ENCODE measurements at places on chromosomes 5 and 9.

DNA sequence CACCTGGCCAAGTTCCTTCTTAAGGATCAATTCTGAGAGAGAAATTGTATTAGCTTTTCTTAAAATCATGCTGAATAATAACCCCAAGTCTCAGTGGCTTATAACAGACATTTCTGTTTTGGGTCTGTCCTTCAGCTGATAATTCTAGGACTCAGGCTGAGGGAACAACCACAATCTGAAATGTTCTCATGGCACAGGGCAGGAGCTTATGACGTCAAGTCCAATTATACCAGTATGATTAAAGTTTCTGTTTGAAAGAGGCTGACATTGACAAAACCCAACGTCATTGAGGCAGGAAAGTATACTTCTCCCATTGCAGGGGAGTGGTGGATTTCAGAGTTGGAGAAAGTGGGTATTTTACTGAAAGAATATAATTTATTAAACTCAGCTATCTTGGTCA is 21.8 kb downstream of the CENPH start:
- no peak for DNase-seq

- no peak for DNase-seq
Observed at GRCh38 chr9:125785248-125785751, 38.1 kb downstream of the PBX3 start.

- DNase-seq = no peak
Observed at GRCh38 chr9:125942125-125942524, 195.0 kb downstream of the PBX3 start.

DNA sequence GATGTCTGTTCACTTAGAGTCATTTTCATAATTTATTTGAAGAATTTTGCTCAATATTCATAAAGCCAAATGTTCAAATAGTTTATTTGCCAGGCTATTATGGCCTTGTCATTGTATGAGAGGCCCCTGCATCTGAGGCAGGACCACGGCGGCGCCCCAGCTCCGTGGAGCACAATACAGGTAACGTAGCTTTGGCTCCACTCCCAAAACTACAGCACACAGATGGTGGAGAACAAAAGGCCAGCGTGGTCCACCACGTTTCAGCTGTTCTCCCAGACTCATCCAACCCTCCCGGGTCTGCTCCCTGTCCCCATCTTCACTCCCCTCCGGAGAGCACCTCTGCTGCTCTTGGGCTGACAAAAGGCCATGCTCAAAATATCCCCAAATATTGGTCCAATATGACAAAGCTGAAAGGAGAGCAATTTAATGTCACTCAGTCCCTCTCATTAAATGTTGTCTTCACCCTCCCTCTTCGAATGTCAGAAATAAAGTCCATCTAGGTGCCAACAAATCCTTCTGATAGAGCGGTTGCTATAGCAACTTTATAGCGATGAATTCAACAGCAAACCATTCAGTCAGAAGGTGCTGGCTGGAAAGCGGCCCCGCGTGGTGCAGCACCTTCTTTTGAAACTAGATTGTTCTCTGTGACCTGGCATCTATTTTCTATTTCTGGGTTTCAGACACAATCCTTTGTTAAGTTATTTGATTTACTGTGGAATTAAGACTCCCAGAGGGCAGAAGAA is 504.3 kb downstream of the ARHGEF28 start:
- no peak for DNase-seq

DNA sequence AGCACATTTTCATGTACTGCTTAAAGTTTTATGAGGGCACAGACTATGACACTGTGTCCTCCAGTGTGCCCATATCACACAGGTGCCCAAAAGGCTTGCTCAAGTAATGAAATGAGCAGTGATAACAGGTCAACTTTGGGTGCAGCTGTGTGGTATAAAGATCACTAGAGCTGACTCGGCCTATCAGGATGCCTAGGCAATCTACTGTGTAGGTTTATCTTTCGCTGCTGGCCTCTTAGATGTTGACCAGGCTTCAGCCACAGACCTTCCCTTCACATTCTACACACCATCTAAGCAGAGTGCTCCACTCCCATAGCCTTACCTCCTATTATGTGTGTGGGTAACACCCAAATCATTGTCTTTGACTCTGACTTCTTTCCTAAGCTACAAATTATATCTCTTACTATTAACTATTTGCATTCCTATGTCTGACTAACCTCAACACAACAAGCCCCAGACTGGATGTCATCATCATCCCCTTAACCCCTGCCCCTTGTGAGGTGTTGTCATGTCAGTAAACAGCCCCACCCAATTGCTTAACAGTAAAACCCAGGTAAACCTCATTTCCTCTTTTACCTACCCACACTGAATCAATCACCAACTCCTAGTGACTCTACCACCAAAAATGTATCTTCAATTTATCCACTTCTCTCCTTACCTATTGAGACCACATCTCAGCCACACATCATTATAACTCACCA is 2.5 kb downstream of the SREK1IP1 start:
- no peak for DNase-seq

- DNase-seq = no peak
Observed at GRCh38 chr9:132957805-132958204, 13.4 kb upstream of the TSC1 start.

DNA sequence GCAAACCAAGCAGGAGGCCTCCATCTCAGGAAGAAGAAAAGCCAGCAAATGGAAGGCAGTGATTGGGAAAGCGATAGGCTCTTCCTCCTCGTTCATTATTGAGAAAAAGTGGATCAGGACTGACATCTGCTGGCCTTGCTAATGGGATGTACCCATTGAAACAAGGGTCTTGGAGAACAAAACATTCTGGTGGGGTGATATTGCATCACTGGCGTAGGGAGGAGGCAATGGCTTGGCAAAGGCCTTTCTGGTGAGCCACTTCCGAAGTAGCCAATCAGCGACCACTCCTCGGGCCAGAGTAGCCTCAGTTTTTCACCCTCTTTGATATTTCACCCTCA is 86.7 kb upstream of the NFIB start:
- DNase-seq = no peak

DNA sequence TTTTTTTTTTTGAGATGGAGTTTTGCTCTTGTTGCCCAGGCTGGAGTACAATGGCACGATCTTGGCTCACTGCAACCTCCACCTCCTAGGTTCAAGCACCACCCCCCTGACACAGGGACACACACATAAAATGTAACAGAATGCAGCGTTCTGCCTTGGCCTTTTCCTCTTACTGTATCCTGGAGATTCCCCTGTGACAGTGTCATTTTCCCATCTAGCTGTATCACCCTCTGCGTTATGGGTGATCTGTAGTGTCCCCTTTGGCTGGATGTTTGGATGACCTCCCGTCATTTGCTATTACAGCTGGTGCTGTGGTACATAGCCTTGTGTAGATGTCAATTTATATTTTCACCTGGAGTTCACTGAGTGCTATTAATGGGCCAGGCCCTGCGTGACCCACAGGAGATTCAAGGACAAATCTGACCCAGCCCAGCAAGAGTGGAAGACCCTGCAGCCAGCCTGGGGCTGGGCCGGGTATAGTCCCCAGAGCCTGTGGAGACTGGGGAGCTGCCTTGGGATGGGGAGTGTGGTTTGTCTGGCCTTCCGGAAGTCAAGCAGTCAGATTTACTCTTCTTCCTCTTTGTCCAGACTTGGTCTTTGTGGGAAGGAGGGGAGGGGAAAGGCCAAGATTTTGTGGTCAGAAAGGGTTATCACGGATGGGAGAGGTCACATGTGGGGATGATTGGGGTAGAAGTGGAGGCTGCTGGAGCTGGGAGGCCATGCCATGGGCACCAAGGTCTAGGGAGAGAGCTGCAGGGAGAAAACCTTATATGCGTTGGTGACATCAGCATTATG is 43.6 kb downstream of the ERGIC1 start:
- DNase-seq = no peak

DNA sequence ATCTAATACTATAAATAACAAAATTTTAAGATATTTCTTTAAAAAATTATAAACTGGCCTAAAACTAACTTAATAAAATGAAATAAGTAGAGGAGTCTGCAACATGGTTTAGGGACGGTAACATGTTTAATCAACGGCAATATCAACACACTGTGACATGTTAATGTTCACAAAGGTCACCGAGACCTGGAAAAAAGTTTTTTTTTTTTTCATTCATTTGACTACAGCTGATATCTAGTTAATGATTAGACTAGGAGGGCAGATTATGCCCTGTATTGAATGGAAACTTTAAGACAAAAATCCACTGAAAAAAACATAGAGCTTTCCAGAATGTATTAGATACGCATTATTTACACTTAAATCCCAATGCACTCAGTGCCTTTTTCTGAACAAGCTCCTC is 67.0 kb upstream of the CDK5RAP2 start:
- DNase-seq = no peak

DNA sequence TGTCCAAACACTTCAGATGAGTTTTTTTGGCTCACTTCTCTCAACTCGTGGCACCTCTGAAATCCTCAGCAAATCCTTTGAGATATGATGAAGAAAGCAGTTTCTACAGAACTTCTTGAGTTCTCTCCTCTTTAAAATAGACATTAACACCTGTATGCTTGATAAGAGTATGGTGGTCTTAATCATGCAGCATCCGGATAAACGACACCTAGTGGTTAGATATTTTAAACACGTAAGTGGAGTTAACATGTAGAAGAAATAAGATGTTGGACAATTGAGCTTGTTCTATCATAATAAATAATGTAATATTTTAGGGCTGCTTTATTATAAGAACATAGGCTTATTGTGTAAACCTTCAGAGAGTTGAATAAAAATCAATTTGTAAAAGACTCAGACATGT is 324.8 kb downstream of the CYLC2 start:
- DNase-seq = no peak

DNA sequence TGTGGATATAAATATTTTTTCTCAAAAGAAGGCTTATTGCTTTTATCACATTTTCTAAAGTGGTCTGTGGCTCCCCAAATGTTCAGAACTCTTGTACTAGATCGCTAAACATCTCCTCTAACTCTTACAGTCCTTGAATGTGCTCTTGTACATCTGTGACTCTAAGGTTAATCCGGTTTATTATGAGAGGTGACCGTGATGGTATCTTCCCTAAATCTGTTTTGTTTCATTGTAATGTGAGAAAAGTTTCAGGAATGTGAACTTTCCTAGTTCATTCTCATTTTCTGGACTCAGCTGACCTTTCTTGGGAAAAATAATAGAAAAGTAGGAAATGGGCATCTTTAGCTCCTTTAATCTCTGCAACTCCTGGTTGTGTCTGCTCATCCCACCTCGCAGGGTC is 94.5 kb upstream of the CD180 start:
- no peak for DNase-seq

DNA sequence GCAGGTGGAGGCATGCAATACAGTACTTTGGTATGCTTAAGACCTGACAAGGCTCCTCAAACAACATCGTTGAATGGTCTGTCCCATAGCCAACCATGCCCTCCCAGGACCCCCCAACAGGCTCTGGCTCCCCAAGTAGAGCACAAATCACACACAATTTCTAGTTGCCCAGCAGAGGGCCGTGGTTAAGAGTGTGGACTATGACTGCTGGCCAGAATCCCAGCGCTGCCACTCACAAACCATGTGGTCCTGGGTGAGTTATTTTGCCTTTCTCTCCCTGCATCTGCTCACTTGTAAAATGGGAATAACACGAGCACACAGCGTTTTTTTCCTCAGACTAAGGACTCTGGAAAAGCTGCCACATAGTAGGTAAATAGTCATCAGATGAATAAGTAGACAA is 6.5 kb downstream of the CKMT2 start:
- DNase-seq = no peak
